ENCODE measurements at places on chromosomes 1 and 21.

- no peak for DNase-seq
Measured at GRCh38 chr1:27403065-27403726, 10.8 kb downstream of the GPR3 start.

- DNase-seq, result no peak
Measured at GRCh38 chr1:185646202-185646683, 87.9 kb upstream of the HMCN1 start.

GRCh38 chr1:151934048-151934493 lies 24.8 kb upstream of the THEM4 start:
- DNase-seq, result peak; percentile 48

DNA sequence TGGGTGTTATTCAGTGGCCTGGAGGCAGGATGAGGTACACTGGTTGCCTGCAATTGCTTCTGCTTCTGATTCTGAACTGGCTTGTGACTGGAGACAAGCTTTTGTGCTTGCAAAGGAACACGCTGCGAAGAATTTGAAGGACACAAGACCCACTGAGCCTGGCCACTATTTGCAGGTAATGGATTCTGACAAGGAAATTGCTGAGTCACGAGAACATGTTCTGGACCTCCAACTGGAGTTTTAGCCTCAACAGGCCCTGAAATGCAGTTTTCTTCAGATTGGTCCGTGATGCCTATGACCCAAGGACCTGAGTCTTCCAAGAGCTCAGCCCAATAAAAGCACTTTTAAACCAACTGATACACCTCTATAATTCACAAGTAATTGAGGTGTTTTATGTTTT lies 4.6 kb downstream of the RAB3GAP2 start:
- no peak for DNase-seq

GRCh38 chr1:27598902-27599528 lies 4.9 kb downstream of the AHDC1 start:
- DNase-seq, result no peak

GRCh38 chr1:57431400-57431799 lies 7.5 kb upstream of the DAB1 start:
- DNase-seq, result no peak

DNA sequence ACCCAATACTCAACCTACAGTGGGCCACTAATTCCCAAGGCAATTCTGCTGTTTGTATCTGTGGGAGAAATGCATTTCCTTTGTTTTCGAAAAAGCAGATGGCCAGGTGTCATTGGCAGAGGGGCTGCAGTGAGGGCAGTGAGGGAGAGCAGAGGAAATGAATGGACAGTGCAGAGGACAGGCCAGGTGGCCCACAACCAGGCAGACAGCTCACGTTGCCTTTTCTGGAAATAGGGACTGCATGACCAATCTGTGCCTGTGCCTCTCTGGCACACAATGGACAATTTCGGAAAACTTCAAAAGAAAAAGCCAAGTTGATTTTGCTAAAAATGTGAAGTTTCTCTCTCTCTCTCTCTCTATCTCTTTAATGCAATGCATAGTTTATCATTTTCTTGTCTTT lies 52.6 kb upstream of the ETS2 start:
- DNase-seq, result no peak

DNA sequence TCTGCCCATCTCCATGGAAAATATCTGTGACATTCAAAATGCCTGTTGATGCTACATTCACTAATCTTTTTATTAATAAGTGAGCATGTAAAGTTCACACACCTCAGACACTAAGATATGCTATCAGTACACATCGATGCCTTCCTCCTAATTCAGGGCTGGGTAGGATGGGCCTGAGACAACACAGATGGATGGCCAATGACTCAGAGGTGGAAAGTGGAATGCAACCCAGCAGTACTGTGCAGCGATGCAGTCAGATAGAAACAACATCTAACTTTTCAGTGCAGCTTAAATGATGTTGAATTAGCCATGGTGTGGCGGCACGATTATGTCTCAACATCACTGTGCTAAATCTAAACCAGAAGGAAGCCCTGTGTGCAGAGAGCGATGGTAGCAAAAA lies 161.6 kb upstream of the KCNJ15 start:
- no peak for DNase-seq

DNA sequence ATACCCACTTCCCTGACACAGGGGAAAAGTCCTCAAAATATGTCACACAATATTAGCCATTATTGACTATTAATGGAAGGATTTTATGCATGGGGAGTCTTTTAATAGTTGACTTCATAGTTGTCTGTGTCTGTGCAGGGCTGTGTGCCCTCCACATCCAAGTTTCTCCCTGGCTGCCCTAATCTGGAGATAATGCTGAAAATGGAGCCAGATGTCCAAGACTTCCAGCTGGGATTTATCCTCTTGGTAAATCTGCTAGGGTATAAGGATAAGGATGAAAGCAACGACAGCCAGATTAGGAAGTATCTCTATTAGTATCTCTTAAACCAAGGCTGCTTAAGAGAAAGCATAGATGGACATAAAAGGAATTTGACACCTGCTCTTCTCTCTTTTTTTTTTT lies 42.1 kb downstream of the CDK18 start:
- no peak for DNase-seq

DNA sequence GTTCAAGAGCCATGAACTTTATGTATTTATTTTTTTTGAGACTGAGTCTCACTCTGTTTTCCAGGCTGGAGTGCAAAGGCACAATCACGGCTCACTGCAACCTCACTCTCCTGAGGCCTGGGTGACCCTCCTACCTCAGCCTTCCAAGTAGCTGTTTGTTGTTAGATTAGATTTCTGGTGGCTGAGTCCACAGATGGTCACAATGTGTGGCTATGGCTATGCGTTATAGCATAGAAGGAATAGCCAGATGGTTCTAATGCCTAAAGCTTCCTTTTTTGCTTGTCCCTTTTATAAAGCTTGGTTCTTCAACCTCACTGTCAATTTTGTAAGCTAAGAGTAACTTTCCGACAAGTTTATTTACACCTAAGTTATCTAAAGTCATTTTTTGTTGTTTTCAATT lies 62.3 kb upstream of the FMN2 start:
- DNase-seq, result no peak

DNA sequence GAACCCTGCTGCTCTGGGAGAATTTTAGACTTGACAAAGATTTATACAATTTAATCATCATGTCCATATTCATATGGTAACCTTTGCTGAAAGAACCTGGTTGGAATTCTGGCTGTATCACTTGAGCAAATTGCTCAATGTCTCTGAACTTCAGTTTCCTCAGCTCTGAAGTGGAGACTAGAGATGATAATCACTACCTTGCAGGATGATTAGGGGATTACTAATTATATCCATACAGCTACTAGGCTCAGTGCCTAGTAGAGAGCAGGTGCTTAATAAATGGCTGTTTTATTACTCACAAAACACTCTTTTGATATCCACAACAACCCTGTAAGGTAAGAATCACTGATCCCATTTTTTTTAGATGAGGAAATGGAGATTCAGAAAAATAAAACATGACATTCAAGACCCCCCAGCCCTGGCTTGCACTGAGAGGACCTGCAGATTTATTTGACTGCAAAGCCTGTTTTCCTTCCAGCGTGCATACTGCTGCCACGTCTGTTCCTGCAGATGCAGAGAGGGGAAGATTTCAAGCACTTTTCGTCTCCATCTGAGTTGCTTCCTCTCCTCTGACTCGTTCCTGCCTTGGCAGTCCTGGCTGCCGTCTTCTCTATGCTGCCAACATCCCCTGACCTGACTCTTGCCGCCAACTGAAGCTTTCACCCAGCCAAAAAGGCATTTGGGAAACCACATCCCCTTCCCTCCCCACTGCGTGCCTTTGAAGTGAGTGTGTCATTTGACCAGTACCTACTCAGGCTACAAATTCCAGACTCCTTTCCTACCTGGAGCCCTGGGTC lies 203.0 kb downstream of the PLPP3 start:
- DNase-seq, result no peak

DNA sequence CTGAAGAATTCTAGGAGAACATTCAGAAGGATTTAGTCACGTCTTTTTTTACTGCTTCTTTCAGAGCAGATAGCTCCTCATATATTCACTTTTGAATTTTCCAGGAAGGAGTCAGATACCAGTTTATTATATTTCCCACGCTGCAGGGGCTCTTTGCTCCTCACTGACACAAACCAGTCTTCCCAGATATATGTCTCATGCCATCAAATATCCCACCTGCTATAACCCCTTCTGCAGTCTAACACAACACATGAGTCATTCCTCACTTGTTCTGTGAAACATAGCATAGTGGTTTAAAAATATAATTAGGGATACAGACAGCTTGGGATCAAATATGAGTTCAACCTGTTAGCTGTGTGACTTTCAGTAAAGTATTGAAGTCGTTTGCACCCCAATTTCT lies 251.7 kb upstream of the DPYD start:
- DNase-seq, result no peak
